H9 (cell line): ENCODE measurements at places on chromosomes 2 and 18.
A peak's percentile ranks its signal among the peaks of the same experiment; 100 is the strongest.

DNA sequence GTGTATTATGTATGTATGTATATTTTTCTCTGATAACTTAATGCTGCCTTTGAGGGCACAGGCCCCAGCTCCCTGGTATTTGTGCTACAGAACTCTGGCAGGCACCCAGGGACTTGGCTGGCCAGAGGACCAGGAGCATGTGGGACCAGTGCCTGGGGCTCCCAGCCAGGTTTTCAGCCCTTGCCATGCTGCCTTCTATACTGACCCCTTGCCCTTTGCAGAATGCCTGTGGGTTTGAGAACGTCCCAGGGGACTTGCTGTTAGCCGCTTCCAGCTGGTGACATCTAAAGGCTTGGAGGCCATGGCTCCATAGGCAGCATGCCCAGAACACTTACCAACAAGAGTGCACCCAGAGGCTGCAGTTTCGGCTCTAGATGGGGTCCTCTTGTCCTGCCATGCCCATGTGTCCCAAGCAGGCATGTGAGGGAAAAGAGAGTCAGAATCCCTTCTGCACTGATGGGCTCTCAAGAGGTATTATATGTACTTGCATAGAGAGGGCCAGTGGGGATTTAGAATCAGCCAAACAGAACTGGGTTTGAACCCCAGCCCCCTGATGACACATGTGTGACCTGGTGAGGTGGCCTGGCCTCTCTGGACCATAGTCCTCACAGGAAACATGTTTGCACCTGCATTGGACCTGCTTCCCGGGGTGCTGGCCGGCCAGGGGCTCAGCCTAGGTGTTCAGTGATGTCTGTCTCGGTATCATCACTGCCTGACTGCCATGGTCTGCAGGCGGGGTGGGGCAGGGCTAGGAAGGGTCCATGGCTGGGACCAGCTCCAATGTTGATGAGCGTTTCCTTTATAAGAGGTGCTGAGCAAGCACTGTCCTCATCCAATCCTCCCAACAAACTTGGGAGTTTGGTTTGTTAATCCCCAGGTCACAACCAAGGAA, 119.2 kb upstream of the FHL2 start:
- DNase-seq = no peak

DNA sequence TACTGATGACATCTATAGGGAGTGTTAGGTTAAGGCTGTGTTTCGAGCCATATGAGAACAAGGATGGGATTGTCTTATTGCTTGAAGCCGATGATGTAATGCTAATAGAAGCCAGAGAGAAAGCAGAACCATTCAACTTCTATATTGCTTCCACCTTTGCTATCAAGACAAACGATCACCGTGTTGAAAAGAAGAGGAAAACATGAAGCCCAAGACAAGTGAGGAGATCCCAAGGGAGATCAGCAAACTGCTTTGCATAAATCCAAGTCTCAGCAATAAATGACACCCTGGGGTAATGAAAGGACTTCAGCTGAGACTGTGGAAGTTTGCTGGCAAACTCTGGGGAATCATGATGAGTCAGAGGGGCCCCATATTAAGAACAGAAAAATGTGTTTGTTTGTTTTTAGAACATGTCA, 206.2 kb downstream of the NCKAP5 start:
- DNase-seq = no peak

GRCh38 chr18:37397814-37398213, 167.8 kb downstream of the CELF4 start:
- DNase-seq = no peak

GRCh38 chr18:13684546-13684945, 41.8 kb downstream of the FAM210A start:
- DNase-seq = no peak

DNA sequence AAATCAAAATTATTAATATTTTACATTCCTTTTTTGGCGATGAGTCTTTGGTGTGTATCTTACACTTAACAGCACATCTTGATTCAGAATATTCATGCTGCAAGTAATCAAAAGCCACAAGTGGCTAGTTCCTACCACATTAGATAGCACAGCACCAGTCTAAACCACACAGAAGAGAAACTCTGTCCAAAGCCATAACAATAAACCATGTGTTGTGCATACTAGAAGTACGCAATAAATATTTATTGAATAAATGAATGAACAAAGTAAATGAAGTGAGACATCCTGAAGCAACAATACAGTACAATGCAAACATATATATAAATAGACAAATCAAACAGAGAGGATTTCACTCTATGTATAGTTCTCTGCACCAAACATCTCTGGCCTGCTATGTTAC, 287.3 kb downstream of the EXOC6B start:
- DNase-seq = no peak

GRCh38 chr2:207141386-207141785, 24.4 kb downstream of the KLF7 start:
- DNase-seq = no peak

DNA sequence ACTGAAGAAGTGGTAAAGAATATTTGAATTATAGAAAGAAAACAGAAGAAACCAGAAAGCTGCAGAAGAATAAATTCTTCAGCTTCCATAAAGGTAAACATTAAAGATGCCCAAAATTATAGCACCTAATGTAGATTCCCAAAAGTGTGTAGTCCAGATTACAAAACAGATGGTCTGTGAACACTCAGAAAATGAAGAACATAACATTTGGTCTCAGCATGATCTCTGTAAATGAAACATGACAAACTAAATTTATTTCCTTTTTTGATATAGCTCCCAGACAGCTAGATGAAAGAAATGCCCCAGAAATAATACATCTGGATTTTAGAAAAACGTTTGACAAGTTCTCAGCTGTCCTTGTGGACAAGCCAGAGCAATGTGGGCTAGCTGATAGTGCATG, 794.2 kb upstream of the NXPH2 start:
- DNase-seq = no peak

DNA sequence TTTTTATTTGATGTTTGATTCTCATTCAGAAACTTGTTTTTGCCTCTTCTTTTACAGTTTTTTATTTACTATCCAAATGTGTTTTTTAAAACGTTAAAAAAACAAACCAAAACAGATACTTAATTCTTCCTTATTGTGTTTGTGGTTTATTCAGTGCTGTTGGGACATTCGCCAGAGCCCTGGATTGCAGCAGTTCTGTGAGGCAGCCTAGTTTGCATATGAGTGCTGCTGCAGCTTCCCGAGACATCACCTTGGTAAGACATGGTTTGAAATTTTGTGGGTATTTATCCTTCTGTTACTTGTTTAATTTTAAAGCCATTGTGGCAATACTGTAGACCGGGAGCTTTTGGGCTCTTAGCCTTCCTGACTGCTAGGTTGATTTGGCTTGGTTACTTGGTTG, 91.2 kb downstream of the MTA3 start:
- DNase-seq = no peak

GRCh38 chr2:9984217-9984739, 32.8 kb downstream of the GRHL1 start:
- no peak for DNase-seq

- DNase-seq = no peak
These were observed 82.0 kb downstream of the SMAD7 start for GRCh38 chr18:48868468-48869466.

GRCh38 chr2:128513116-128513960, 194.7 kb upstream of the HS6ST1 start:
- no peak for DNase-seq

GRCh38 chr2:2974982-2975381, 402.6 kb downstream of the EIPR1 start:
- DNase-seq = no peak

- no peak for DNase-seq
These were observed 32.2 kb downstream of the SPATS2L start for GRCh38 chr2:200338692-200339091.

DNA sequence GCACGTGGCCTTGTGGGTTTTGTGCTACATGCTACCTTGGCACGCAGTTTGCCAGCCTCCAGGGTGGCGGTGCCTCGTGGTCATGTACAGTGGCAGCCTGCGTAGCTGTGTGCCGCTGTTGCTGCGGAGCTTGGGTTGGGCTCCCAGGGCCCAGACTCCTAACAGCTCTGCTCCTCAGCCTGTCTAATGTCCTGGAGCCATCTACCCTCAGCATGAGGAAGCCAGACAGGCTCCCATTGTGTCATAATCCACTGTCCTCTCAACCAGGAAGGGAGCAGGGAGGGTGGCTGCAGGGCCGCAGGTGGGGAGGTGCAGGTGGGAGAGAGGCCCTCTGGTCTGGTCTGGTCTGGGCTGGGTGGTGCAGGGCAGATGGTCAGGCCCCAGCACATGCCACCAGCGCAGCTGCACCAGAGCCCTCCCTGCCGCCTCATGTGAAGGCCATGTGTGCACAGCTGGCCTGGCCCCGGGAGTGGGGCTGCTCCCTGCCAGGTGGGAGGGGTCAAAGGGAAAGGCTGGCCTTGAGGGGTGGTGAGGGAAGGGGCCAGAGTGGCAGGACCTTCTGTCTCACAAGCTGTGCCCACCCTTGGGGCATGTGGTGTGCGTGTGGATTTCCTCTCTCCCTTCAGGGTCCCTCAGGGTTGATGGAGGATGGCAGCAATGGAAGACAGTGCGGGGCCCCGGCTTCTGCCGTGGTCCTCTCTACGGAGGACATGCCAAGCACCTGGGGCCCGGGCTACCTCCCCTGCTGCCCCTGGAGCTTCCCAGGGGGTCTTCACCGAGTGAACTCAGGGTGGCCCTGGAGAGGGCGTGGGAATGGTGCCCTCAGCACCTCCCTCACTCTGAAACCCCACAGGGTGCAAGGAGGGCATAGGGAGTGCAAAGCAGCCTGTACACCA, 4.8 kb downstream of the ATOH8 start:
- no peak for DNase-seq

GRCh38 chr2:127063701-127064590, 43.0 kb downstream of the BIN1 start:
- no peak for DNase-seq

DNA sequence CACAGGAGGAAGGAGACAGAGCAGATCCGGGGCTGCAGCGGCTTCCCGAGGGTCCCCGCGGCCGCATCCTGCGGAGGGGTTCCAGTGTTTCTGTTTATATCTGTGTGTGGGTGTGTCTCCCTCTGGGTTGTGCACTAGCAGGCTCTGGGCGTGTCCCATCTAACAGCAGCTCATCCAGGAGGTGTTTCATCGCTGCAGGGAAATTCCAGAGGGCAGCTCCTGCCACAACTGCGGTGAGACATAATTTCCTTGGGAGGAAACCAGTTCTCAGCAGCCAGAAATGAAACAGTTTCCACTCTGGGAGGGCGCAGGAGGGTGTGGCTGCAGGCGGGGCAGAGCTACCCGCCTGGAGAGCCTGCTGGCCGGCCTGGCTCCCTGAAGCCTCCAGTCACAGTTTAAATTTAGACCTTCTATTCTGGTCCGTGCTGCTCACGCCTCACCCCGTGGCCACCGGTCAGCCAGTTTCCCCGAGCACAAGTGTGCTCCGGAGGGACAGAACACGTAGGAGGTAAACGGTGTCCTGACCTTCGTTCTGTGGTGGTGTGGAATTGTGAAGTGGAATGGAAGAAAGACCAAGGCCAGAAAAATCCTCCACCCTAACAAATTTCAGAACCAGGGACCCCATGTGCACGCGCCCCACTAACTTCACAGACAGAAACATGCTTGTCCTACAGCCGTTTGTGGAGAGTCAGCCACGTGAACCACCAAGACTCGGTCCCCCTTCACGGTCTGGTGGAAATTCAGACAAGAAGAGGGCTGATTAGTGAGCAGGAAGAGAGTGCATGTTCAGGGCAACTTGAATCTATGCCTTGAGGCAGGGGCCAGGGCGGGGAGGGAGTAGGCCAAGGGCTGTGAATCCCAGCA, 50.2 kb downstream of the TEX44 start:
- DNase-seq = peak; percentile 39

GRCh38 chr2:205495819-205496218, 186.5 kb upstream of the NRP2 start:
- no peak for DNase-seq

DNA sequence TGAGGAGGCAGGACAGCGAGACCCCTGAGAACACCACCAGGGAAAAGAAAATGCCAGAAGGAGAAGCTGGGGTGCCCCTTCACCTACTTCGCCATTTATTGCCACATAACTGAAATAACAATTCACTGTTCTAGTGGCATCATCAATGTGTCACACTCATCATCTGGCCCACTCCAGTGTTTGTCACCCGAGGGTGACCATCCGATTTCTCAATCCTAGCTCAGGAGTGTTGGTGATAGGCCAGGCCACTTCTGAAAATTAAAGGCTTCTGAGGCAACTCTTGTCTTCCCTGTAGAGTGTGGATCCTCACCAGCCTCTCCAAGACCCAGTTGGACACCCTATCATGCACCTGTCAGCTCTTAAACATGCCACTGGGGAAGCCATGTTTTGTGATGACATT, 62.9 kb upstream of the BZW1 start:
- DNase-seq = no peak

DNA sequence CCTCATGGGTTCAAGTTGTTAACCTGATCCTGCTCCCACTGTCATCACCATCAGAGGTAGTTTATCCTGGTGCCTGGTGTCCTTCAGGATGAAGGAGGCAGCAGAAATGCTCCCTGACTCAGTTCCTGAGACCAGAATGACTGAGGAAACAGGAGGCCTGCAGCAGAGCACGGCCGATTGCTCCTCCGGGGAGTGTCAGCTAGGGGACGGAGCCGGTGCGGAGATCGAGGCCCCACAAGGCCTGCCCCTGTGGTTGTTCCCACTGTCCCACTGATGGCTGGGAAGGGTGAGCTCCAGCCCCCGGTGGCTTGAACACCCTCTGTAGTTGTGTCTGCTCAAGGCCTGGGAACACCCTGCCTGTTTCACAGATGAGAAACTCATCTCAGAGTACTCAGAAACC, 45.6 kb downstream of the SH3BP4 start:
- no peak for DNase-seq

- no peak for DNase-seq
These were observed 309.9 kb upstream of the ZNF521 start for GRCh38 chr18:25661831-25662230.

DNA sequence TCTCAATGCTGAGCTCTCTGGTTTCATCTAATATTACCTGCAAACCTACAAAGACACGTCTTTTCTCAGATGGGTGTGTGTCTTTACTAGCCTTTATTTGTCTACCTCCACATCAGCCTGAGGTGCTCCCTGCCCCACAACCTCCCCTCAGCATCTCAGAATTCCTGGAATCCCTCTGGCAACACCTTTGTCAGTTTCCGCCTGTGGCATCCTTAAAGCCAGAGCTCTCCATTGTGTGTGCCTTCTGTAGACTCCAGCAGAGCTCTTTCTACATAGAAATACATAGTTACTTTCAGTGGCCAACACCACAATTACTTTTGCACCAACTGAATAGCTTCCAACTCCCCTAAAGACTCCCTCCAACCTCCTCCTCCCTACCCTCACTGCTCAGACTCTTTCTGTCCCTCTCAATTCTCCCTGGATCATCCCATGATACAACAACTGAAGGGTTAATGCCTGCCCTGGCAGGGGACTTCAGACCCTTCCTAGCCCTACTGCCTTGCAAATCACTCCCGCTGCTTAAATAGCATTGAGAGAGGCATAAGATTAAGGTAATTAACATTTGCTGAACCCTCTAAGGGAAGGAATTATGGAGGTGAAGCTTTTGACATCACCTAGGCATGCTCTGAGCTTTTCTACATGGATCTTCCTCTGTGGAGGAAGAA, 39.6 kb upstream of the RMDN2 start:
- no peak for DNase-seq
